ENCODE measurements at places on chromosomes 6 and 20. TPM values are rescaled to one million over a fixed set of nuclear protein-coding genes. Genes with fewer than 3 reads are reported as not detected.
A peak's percentile ranks its signal among the peaks of the same experiment; 100 is the strongest.

- no peak overlapping the region for H3K4me3 ChIP-seq
- H3K27me3 ChIP-seq = no peaks in the 10 kb centered on the region
- no peaks in the 10 kb centered on the region for H3K4me1 ChIP-seq
- no peak for DNase-seq
- no peaks in the 10 kb centered on the region for H3K36me3 ChIP-seq
- H3K27ac ChIP-seq = no peak overlapping the region
These were observed 48.1 kb upstream of the GCLC start for GRCh38 chr6:53593001-53593488.

DNA sequence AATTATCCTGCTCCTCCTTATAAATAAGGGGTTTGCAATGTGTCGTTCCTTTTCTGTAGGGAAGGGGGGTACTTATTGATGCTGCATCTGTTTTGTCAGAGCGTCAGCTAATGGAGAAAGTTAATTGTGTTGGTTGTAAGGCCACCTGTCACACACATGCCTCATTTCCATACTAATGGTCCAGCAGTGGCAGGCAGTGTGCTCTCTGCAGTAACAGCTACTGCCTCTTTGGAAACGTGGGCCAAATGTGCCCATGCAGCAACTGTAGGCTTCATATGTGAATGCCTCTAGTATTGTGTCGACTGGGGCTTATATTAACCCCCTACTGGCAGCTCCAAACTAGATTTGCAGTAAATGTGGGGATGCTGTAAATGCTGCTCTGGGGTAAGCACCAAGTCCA, 56.3 kb upstream of the OLIG3 start:
- no peaks in the 10 kb centered on the region for H3K4me1 ChIP-seq
- H3K4me3 ChIP-seq = no peak overlapping the region
- no peaks in the 10 kb centered on the region for H3K36me3 ChIP-seq
- H3K27ac ChIP-seq = no peak overlapping the region

DNA sequence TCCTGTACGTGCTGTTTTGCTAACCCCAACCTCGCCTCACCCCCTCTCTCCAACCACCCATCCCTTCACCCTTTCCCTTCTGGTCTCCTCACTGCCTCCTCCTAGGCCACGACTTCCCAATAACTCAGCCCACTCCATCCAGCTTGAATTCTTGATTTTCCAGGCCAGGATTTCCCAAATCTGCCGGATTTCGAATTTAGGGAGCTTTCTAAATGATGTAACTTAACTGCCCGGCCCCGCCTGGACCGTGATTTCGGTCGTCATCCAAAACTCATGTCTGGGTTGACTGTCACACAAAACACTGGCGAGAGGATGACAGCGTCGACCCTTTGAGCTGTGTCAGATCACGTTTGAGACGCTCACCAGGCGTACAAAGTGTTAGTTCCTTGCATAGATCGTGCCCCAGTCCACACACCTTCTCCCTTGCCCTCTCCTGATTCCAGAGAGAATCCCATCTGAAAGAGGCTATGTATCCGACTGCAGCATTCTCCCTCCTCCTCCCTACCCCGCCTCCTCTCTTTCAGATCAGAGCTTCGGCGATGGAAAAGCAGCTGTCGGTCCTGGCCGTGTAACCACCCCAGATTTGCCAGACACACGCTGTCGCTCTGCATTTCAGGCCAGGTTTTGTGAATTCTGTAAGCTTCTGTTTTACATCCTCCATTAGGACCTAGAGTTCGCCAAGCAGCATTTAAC, 168.2 kb downstream of the GPX5 start:
- no peak for DNase-seq
- no peaks in the 10 kb centered on the region for H3K36me3 ChIP-seq
- no peaks in the 10 kb centered on the region for H3K4me1 ChIP-seq
- H3K27me3 ChIP-seq = peaks cover 4% of the 10 kb centered on the region
- H3K27ac ChIP-seq = no peak overlapping the region

The PLCB1 gene
- 10.7 TPM for total RNA-seq

GRCh38 chr20:41733151-41733550, 115.0 kb upstream of the CHD6 start:
- H3K36me3 ChIP-seq = no peaks in the 10 kb centered on the region
- DNase-seq = no peak
- H3K4me1 ChIP-seq = no peaks in the 10 kb centered on the region
- no peak overlapping the region for H3K27ac ChIP-seq

The EYS gene
- not detected for total RNA-seq

The HLA-F gene
- total RNA-seq = 124 TPM

The PXDC1 gene
- 110 TPM for total RNA-seq

GRCh38 chr20:18138639-18139583, 1.2 kb downstream of the KAT14 start:
- H3K4me3 ChIP-seq = peak overlapping the region; percentile 100
- H3K27me3 ChIP-seq = no peaks in the 10 kb centered on the region
- H3K4me1 ChIP-seq = peaks cover 12% of the 10 kb centered on the region
- no peaks in the 10 kb centered on the region for H3K36me3 ChIP-seq
- no peak for DNase-seq

The TXNDC5 gene
- 96.7 TPM for total RNA-seq

GRCh38 chr6:40722553-40723258, 135.5 kb upstream of the LRFN2 start:
- H3K4me3 ChIP-seq = no peak overlapping the region
- no peak for DNase-seq
- H3K27ac ChIP-seq = no peak overlapping the region
- H3K4me1 ChIP-seq = no peaks in the 10 kb centered on the region
- no peaks in the 10 kb centered on the region for H3K36me3 ChIP-seq
- no peaks in the 10 kb centered on the region for H3K27me3 ChIP-seq

The KHDC1L gene
- total RNA-seq = 0.66 TPM

Data from aorta (tissue), 5 donors.